ENCODE measurements at places on chromosomes 3 and 15.

DNA sequence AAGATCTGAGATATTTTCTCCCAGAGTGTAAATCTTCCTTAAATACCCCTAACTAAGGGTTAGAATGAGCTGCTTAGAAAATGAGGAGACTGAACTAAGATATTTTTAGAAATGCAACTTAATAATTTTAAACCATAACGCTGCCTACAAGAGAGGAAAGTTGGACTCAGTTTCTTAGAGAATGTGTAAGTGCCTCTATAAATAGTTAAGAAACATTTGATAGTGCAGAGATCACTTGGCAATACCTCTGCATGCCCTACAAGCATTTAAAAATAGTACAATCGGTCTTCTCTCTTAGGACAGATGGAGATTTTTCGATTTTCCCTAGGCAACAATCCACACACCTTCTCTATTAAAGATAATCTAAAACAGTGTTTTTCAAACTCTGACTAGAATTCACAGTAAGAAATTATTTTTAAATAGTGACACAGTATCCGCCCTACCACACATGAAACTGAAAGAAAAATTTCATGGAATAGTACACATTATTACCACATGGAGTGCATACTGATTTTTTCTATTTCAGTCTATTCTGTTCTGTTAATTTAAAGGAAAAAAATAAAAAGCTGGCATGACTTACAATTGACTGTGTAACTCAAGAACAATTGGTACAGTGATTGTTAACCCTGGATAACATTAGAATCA, 83.2 kb downstream of the GADL1 start:
- no peak for DNase-seq

DNA sequence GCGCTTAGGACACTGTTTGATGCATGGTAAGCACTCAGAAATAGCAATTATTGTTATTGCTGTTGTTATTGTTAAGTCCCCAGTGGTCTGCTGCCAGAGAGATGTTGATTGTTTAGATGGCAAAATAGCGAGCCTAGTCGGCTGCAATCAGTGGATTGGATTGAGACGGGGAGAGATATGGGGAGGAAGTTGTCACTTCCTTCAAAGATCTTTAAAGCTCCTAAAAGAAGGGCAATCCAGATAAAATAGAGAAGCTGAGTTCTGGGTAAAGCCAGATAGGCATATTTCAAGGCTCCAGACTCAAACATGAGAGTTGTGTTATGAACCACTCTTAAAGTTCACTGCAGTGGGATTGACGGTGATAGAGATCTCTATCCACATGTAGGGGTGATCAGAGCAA, 64.5 kb downstream of the RYR3 start:
- DNase-seq: no peak

DNA sequence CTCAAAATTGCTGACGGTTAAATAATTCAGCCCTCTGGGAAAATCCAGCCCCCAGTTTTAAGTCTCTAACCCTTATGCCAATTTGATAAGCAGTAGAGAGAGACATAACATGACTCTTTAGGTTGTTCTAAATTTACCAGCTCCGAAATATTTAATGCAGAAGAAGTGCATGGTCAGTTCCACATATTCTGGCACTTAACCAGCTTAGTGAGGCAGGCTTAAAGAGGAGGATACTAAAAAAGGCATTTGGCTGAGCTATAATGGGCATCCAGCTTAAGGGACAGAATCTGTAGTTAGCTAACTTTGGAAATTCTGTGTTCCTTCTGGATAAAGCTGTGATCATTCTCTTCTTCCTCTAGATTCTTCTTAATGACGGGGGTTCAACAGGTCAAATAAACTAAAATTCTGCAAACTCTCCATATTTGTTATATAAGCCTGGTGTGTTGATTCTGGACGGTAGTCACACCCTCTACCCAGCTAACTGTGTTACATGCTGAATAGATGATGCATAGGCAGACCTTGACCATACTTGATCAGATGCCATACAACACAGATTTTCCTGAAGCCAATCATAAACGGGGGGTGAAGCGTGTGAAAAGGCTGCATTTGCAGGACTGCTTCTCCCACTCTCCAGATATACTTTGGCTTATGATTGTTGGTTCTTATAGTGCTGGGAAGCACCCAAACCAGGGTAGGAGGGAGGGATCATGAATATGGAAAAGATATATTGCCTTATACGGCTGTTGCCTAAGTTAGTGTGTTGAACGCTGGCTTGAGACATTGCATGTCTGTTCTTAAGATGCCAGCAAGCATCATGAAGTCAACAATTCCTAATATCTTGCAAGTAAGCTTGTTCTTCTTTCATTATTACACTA, 118.4 kb downstream of the FGF12 start:
- no peak for DNase-seq

DNA sequence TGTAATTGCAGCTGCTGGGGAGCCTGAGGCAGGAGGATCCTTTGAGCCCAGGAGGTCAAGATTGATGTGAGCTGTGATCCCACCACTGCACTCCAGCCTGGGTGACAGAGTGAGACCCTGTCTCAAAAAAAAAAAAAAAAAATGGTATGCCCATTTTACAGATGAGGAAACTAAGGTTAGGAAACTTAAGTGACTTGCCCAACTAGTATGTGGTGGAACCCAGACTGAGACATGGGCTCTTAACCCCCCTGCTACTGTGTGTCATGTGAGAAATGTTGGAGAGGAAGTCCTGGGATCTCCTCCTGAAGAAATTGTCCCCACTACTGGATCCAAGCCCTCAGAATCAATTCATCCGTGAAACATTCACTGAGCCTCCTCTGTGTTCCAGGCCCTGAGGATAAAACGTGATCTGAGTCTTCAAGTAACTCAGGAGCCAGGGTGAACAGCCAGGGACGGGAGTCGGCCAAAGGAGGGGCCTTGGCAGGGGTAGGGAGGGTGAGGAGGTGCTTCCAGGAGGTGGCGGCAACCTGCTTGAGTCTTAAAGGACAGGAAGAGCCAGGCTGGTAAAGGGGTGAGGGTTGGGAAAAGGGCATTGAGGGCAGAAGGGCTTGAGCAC, 19.6 kb upstream of the RNU6-1 start:
- DNase-seq: no peak

DNA sequence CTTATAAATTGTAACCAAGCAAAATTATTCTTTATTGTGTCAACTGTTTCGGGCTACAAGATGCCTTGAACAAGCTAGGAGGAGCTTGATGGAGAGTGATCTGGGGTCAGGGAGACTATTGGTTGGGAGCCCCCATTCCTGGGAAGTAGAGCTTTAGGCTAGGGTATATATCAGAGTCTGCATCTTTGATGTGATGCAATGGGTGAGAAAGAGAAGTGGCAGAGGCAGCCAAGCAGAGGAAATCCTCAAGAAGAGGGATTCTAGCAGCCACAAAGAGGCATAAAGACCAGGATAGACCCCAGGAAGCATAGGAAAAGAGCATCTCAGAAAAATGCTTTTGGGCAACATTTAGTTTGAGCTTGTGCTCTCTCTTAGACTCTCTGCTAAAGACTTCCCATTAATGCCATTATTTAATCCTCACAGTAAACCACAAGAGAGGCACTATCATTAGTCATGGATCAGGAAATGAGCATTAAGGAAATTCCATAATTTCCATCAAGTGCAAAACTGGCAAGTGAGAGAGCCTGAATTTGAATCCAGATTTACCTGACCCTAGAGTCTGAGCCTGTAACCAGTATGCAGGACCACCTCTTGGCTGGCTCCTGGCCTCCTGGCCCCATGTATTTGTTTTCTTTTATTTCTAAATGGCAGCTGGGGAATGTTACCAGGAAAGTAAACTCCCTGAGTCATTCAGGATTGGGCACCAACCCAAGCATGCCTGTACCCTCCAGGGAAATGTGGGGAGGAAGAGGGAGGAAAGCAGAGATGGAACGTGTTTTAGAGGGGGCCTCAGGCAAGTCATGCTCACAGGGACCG, 118.7 kb downstream of the RPL22L1 start:
- no peak for DNase-seq

GRCh38 chr3:12268049-12268735, 20.7 kb upstream of the PPARG start:
- no peak for DNase-seq

GRCh38 chr3:71011565-71012287, 571.8 kb downstream of the FOXP1 start:
- DNase-seq: no peak

DNA sequence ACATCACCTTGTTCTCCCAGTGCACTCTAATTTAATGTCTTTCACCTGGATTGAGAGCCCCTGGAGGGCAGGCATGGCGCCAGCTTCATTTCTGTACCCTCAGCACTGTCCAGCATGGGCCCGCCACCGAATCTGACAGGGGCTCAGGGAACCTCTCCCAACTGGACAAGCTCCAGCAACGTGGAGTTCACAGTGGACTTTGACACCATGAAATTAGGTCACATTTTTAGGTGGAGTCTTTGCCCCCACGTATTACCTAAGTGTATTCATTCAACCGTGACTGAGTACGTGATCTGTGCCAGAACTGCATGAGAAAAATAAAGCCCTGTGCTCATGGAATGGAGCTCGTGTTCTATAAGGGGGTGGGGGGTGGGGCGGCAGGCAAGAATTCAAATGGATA, 94.1 kb upstream of the ATP2B2 start:
- no peak for DNase-seq

GRCh38 chr15:70558406-70559264, 204.7 kb downstream of the UACA start:
- DNase-seq: no peak

Data from activated naive CD4-positive, alpha-beta T cell (primary cell).